Forelimb muscle (tissue), 1 donor: ENCODE measurements at places on chromosomes 2 and 18. TPM values are rescaled to one million over a fixed set of nuclear protein-coding genes. Genes with fewer than 3 reads are reported as not detected.

GRCh38 chr2:5330961-5331360, 361.2 kb upstream of the SOX11 start:
- no peak for DNase-seq

GRCh38 chr2:53708988-53709387, 58.6 kb upstream of the CHAC2 start:
- no peak for DNase-seq

Gene SLC38A11
- polyA plus RNA-seq: 0.20 TPM

GRCh38 chr2:201915446-201915845, 109.1 kb downstream of the CDK15 start:
- DNase-seq: no peak

DNA sequence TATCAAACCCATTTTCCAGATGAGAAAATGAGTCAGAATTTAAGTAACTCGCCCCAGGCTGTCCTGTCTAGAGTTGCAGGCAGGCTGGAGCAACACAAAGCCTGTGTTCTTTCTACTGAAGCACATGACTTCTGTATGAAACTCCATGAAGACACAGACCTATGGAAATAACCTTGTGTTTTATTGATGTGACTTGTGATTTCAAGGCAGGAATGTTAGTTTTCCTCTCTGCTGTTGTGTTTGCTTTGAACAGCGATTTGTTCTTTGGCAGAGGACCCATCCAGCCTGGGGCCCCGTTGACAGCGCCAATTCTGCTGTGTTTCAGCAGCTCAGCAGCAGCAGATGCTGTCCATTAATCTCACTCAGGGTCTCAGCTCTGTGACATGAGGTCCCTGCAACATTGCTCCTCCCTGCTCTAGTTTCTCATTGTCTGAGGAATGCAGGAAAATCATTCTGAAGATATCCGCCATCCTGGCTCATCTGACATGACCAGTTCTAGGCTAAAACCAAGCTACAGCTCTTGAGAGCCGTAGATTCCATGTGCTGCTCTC, 344.3 kb upstream of the RAB12 start:
- DNase-seq: peak; percentile 57

DNA sequence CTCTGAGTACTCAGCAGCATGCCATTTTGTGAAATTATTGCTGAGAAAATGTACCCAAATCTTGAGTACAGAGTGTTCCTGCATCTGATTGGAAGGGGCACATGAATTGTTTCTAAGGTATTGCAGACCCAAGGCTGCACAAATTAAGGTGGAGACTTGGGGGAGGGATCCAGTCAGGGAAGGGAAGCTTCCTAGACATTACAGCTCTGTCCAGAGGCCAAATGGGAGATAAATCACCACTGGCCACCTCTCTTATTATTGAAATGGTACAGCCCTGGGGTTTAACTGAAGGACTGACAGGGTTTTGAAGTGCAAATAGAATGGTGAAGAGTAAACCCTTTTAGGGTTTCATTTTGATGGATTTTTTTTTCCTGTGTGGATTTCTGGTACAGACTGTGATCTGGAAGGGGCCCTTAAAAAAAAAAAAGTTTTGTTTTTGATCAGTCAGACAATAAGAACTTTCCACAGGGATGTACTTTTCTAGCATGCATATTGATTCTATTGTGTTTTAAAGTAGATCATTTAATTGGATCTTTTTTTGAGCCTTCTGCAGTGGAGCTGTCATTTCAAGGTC, 119.4 kb downstream of the GREB1L start:
- no peak for DNase-seq

GRCh38 chr18:887716-888115, 17.0 kb upstream of the ADCYAP1 start:
- DNase-seq: no peak
